ENCODE measurements at places on chromosomes 6 and 20.

DNA sequence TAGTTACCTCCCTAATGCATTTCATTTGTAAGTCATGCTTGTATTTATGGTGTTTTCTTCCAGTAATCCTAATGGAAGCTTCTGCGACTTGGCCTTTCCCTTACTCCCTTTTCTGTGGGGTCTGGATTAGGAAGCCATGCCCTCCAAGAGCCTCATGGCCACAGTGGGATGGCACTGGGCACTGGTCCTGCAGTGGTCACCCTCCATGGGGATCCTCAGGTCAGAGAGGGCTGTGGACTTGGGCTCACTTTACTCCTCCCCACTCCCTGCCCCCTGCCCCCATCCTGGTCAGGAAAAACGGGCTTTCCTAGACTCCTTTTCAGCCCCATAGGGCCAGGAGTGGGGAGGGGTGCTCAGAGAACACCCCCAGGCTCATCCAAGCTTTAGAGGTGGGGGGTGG, 49.9 kb downstream of the EBF4 start:
- no peak for DNase-seq

- DNase-seq = no peak
Measured at GRCh38 chr20:20220134-20220533, 147.8 kb upstream of the INSM1 start.

- DNase-seq = no peak
Measured at GRCh38 chr6:26571592-26572296, 25.0 kb upstream of the ABT1 start.

DNA sequence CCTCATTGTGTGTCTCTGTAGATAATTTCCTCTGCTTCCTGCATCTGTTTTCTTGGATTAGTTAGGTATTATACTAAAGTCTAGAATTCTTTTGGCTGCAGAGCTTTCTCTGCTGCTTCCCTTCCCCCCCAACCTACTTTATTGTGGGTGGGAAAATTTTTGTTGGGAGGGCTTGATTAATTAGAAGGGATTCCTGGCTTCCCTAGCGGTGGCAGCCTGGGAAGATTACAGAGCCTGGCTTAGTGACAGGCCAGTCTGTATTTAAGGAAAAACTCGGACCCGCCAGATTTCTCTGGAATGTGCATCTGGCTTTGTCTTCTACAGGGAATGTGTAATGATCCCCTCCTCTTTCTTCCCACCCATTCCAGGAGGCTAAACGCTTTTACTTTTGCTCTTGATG, 31.2 kb downstream of the SLX4IP start:
- DNase-seq = no peak

- no peak for DNase-seq
Measured at GRCh38 chr6:2038092-2038491, 207.3 kb downstream of the GMDS start.

DNA sequence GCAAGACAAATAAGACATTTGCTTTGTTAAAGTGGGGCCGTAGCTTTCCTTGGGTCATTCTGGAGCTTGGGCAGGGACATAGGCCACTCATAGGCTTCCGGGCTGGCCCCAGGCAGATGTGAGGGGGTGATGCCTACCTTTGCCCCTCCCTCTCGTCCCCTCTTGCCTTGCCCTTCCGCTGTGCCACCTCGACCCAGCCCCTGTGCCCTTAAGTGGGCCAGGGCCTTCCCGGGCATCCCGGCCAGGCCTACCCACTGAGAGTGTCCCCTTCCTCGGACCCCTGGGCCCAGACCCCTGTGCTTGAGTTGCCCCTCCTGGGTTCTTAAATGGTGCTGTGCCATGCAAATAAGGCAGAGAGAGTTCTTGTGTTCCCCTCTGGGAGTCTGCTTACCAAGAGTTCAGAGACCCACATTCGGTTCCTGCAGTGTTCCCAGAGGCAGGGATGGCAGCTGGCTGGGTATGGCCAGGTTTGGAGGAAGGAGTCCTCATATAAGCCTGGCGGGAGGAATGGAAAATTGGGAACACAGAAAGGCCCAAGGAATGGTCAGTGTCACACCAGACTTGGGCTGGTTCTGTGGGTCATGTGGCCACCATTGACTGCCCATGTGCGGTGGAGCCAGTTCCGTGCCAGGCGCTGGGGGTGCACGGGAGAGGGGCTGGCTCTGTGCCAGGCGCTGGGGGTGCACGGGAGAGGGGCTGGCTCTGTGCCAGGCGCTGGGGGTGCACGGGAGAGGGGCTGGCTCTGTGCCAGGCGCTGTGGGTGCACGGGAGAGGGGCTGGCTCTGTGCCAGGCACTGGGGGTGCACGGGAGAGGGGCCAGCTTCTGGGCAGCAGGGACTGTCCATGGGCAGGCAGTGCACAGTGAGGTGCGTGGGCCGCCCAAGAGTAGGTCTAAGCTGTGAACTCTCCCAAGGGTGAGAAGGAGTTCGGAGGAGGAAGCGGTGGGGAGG, 173.5 kb upstream of the SNX9 start:
- DNase-seq = no peak

- DNase-seq = no peak
Measured at GRCh38 chr6:166258854-166259276, 49.3 kb downstream of the PRR18 start.

GRCh38 chr6:28446818-28447511, 3.7 kb upstream of the ZSCAN23 start:
- no peak for DNase-seq

DNA sequence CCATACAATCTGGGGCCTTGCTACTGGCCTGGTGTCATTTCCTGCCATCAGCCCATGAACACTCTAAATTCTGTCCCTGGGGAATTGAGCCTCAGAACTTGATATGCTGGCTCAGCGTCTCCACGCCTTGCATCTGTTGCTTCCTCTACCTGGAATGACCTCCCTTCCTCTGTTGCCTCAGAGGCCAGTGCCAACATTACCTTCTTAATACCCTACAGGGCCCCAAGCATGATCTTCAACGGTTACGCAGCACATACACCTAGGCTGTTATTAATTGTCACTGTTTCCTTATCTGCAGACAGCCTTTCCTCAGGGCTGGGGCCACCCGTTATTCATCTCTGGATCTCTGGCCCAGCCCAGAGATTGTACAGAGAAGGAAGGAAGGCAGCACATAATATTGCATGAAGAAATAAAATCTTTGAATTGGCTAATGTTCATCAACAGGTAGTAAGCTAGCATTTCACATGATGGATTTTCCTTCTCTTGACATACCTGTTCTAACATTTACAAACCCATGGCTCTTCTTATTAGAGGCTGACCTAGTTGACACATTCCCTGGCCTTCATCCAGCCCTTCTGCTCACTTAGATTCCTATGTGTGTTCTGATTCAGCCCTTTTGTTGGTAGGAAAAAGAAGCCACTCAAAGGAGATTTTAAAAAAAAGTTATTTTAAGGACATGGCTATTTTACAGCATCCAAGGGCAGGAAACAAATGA, 8.4 kb upstream of the RNF182 start:
- DNase-seq = no peak

GRCh38 chr6:147005499-147005898, 198.7 kb upstream of the STXBP5 start:
- no peak for DNase-seq

GRCh38 chr6:109791301-109791700, 100.2 kb downstream of the FIG4 start:
- no peak for DNase-seq

DNA sequence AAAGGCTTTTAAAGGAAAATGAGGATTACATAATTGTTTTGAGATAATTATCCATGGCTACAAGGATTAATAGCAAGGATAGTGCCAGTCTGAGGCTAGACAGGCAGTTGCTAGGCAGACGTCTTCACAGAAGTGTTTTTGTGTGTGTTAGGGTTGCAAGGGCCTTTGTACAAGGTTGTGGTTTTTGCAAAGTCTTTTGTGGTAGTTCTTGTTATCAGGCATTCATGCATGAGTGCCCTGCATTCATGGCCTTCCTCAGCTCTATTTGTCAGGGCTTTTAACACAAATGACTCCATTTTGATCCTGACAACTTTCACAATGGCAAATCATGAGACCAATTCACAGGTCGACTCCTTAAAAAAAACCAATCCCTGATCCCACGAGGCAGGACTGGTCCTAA, 68.1 kb upstream of the TXNDC5 start:
- no peak for DNase-seq

GRCh38 chr20:57512432-57512831, 12.5 kb downstream of the CTCFL start:
- DNase-seq = no peak
